Activated CD4-positive, alpha-beta T cell treated with anti-CD3 and anti-CD28 coated beads for 4 hours (primary cell): ENCODE measurements at places on chromosomes 5 and 9.

DNA sequence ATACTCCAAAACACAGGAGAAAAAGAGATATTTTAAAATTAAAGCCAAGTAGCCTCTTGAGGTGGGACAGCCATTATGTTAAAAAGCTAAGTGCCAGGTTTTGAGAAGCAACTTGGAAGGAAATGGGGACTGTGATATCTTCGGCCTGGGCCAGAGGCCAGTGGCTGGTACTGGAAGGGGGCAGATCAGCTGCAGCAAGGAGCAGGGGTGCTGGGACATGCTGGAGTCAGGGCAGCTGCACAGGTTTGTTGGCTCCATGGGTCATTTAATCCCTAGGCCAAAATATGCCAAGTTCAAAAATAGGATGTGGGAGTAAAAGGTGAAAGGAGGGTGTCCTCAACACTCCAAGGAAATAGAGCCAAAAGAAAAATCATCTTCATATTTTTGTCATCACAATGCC lies 30.0 kb downstream of the ADRB2 start:
- DNase-seq = no peak

GRCh38 chr5:90528601-90529193 lies 687 bp downstream of the LYSMD3 start:
- no peak for DNase-seq

- DNase-seq = no peak
These were observed 91.1 kb downstream of the IQGAP2 start for GRCh38 chr5:76494201-76494600.

- no peak for DNase-seq
These were observed 75.0 kb upstream of the NEURL1B start for GRCh38 chr5:172565931-172566665.

DNA sequence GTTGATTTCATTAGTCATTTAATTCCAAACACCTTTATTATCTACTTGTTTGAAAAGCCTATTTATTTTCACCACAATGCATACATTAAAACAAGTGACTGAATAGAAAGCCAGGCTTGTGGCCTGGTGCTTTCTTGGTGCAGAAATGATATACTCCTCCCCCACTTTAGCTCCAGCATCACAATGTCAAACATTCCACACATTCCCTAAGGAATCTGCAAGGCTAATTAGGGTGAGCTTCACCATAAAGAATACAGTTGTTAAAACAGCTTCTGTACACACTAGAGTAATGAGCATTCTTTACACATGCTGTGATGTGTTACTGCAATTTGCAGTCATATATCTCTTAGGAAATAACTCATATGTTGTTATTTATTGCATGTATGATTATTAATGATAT lies 705.7 kb downstream of the CETN3 start:
- DNase-seq = no peak

DNA sequence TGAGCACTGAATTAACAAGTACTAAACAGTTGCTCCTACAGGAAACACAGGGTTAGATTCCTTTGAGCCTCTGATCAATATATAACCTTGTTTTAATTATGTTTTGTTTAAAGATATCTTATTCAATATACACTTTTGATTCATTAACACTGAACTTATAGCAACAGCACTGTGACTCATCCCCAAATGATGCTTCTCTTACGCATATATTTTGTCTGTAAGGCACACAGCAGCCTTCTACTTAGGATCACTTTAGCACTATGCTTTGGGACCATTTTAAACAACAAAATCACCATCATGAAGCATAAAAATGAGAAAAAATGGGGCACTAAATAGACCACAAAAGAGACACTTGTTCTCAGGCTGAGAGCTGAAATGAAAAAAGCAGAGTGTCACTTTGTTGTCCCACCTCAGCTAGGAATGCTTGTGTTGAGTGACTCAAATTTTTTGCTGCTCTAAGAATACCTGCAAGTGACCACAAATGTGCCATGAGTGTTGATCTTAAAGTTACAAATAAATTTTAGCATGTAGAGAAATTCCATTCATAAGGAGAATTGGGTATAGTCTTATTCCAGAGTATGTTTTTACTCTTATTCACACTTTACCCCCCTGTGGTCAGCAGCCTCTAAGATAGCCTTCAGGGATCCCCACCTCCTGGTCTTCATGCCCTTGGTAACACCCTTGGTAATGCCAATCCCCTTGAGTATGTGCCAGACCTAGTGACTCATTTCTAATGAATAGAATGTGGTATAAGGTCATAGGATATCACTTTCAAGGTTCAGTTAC lies 252.7 kb upstream of the IL12B start:
- no peak for DNase-seq

- DNase-seq = no peak
These were observed 10.9 kb upstream of the MOB3B start for GRCh38 chr9:27540502-27540901.

DNA sequence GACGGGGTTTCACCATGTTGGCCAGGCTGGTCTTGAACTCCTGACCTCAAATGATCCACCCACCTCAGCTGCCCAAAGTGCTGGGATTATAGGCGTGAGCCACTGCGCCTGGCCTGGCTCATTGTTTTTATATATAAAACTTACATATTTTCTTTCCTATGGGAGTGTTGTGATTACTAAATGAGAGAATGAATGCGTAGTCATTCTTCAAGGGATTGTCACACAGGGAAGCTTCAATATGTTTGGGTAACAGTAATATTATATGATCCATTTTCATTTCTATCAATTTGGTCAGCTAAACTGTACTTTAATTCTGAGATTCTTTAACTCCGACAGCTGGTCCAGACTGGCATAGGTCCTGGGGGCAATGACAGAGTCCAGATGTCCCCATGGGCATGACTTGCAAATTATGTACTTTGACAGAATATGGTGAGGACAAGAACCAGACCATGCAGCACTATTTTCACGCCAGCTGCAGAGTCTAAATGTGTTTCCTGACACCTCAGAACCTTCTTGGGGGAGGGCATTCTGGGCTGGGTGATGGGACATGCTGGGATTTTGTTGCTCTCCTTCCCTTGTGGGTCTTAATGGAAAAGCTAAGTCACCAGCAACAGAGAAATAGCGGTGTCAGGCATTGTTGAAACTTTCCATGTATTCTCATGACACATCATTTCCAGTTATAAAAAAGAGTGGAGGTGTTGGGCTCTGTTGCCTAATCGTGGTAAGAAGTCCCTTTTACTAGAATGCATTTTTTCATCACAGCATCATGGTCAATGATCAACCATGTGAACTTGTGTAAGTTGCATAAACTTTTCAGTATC lies 40.9 kb upstream of the TNC start:
- no peak for DNase-seq

- DNase-seq = no peak
These were observed 280.6 kb downstream of the NR2F1-AS1 start for GRCh38 chr5:93300309-93300923.

DNA sequence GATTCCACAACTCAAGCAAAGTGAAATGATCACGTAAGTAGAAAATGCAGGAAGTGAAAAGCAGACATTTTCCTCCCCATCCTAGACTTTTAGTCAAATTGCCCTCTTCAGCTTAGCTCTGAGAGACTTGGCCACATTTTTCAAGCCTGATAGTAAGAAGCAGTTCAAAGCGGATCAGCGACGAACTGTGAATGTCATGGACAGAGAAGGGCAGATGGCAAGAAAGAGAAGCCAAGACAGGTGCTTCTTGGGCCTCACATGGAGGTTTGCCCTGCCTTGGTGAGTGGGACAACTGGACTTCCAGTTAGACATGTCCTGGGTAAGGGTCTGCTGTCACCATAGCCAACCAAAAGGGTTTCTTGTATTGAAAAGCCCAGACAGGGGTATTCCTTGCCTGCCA lies 291.5 kb downstream of the MED10 start:
- DNase-seq = no peak

GRCh38 chr9:107732781-107733522 lies 243.4 kb upstream of the KLF4 start:
- DNase-seq = no peak

DNA sequence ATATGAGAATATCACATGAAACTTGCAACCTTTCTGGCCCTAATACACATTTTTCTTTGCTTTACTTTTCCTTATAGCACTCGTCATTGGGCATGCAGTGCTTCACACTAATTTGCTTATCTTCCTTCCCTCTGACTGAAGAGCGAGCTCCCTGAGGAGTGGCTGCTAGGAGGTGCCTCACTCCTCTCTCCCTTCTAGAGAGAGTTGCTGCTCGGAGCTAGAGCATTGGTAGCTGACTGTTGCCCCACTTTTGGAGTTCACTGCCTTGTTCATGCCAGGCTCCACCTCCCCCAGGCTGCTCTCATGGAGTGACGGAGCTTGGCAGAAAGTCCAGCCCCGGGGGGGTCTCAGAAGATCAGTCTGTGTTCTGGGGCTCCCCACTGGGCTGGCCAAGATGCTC lies 413.2 kb downstream of the MED10 start:
- DNase-seq = no peak

GRCh38 chr9:12416716-12417115 lies 276.5 kb upstream of the TYRP1 start:
- no peak for DNase-seq

GRCh38 chr9:38682713-38683112 lies 37.2 kb downstream of the FAM240B start:
- no peak for DNase-seq

DNA sequence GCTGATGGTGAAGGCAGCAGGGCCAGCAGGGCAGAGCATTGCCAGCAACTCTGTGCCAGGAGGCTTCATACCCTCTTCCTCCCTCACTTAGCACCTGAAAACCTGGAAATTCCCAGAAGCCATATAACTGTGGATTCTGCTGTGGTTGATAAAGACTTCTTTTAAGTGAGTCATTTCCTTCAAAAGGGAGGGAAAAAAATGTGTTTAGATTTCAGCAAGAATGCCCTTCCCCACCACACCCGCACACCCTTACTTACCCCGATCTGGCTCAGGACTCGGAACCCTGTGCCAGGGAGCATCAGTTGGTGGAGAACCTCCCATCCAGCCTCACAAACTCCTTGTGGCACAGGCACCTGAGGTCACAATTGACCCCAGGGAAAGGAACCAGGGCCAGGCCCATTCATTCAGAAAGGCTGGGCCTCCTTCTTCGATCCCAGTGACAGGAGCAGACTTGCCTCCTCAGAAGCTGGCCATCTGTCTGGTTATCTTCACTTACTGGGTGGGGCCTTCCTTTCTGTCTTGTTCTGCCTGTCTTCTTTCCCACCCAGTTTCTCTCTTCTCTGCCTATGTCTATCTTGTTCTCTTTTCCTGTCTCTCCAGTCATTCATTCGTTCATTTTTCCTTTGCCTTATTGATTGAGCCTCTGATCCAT lies 62.6 kb downstream of the PLAC8L1 start:
- no peak for DNase-seq

- DNase-seq = no peak
These were observed 1.0 kb downstream of the ELAVL2 start for GRCh38 chr9:23824830-23825591.

- DNase-seq = no peak
These were observed 2.6 kb downstream of the SLC2A6 start for GRCh38 chr9:133476036-133476931.

DNA sequence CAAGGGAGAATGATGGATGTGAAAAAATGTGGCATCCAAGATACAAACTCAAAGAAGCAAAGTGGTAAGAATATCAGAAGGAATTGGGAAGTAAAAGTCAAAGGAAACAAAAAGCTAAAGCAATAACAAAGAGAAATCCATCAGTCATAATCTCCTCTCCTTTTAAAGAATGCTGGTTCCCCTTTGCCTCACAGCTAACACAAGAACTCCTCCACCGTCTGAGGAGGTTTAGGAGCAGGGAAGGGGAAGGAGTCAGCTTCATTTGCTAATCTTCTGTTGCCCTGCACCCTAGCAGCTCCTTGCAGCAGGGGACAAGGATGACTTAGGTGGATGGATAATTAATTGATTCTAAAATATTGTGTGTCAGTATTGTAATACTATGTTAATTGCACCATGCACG lies 16.4 kb downstream of the CD274 start:
- DNase-seq = no peak

- no peak for DNase-seq
These were observed 102.9 kb upstream of the LRRTM2 start for GRCh38 chr5:138978080-138978479.

DNA sequence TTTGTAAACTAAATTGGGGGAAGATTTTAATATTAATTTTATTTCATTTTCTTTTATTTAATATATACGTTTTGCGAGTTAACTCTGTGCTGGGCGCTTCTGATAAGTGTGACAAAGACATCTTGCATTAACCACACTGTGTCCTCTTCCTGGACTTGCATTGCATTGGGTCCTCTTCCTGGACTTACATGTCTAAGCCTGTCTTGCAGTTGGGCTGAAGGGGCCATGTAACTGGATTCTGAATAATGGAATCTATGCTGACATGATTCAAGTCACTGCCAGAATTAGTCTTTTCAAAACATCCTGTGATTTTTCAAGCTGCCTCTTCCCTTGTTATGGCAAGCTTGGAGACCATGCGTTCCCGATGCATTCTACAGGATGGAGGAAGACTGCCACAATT lies 122.6 kb downstream of the TRIM32 start:
- DNase-seq = no peak

DNA sequence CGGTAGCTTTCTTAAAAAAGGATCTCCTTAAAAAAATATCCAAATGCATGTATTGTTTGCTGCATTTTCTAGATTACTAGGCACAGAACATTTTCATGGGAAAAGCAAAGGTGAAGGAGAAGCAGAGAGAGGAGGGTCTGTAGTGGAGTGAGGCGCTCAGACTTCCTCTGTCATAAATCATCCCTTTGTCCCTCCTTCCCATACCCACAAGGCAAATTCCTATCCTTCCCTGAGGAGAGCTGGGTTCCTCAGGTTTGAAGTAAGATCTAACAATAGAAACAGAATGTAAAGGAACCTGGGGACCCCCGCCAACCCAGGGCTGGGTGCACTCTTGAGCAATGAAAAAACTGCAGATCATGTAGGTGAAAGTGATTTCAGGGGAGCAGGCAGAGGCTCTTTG lies 149.2 kb upstream of the ANKH start:
- no peak for DNase-seq

DNA sequence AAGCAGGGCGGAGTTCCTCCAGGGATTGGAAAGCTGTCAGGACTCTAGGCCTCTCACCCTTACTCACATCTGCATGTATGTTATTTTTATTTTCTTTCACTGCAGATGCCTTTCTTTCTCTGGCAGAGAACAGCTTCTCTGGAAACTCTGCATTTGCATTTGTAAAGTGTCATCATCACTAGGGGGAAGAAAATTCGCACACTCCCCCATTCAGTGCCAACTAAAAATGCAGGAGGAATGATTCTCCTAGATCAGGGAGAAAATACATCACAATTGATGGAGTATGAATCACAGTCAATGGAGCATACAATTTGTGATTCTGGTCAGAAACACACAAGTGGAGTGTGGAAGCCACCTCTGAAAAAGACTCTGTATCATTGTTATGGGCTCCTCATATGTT lies 351.4 kb upstream of the FTMT start:
- DNase-seq = no peak

DNA sequence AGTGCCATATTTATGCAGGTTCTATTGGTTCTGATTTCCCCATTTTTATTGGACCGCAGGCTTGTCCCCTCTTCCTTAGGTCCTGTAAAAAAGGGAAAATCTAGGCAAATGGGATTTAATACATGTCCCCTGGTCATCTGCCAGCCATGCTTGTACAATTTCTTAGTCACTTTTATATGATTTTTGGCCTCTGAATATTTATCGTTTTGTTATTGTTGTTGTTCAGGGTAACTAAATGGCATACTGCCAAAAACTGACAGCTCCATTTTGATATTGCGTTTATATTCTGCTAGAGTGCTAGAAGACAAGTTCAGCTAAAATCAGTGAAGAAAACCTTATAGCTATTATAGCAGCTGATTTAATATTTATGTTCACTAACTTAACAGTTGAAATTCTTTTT lies 770.2 kb upstream of the FAM174A start:
- no peak for DNase-seq
